Stimulated activated naive CD4-positive, alpha-beta T cell treated with Interleukin-2 at 50 U/mL for 16 hours (primary cell): ENCODE measurements at places on chromosomes 11 and 22.

- DNase-seq = no peak
These were observed 259.4 kb downstream of the SWAP70 start for GRCh38 chr11:9923280-9923679.

GRCh38 chr11:88455974-88456373 is 118.4 kb upstream of the CTSC start:
- DNase-seq = no peak

GRCh38 chr22:38313384-38313955 is 3.8 kb downstream of the CSNK1E start:
- no peak for DNase-seq

- DNase-seq = peak; percentile 76
These were observed 872 bp downstream of the TMA7B start for GRCh38 chr22:39960791-39961746.

DNA sequence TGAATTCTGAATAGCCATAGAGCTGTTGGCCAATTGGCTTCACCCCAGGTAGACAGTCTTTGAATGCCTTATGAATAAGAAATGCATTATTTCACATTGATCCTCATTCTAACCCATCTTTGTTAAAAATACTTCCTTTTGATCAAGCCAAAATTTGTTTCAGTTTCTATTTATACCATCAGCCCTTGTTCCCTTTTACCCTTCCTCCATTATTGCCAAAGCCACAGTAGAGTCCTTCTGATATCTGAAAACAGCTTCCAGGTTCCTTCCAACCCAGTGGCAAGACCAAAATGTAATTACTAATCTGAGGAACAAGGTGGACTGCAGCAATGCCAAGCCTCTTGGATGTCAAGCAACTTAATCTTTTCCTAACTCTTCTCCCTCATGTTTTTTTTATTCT is 458.8 kb downstream of the BUD13 start:
- no peak for DNase-seq
